RKO (cell line): ENCODE measurements at places on chromosomes 3 and 15.

- no peak for DNase-seq
These were observed 14.6 kb upstream of the ATP10A start for GRCh38 chr15:25877681-25878080.

GRCh38 chr3:139235192-139235591 is 108.6 kb upstream of the MRPS22 start:
- no peak for DNase-seq

- DNase-seq, result no peak
These were observed 53.6 kb downstream of the SUMF1 start for GRCh38 chr3:4413467-4413866.

DNA sequence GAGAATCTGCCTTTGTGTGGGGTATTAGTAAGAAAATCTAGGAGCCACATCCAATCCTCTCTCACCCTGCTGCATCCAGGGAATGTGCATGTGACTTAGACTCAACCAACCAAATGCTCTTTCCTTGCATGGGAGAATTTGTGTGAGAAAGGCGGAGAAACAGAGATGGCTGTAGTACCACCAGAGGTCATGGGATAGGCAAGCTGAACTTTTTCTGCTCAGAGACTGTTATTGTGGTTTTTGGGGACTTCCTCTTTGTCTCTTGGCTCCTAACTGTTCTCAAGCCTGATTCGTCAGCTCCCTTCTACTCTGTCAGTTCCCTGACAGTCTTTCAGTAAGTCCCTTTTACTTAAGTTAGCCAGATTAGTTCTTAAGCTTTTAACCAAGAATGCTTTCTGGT is 2.6 kb upstream of the ZSCAN2 start:
- DNase-seq, result no peak

- DNase-seq, result no peak
These were observed 199.3 kb upstream of the TBC1D5 start for GRCh38 chr3:17941766-17942165.

DNA sequence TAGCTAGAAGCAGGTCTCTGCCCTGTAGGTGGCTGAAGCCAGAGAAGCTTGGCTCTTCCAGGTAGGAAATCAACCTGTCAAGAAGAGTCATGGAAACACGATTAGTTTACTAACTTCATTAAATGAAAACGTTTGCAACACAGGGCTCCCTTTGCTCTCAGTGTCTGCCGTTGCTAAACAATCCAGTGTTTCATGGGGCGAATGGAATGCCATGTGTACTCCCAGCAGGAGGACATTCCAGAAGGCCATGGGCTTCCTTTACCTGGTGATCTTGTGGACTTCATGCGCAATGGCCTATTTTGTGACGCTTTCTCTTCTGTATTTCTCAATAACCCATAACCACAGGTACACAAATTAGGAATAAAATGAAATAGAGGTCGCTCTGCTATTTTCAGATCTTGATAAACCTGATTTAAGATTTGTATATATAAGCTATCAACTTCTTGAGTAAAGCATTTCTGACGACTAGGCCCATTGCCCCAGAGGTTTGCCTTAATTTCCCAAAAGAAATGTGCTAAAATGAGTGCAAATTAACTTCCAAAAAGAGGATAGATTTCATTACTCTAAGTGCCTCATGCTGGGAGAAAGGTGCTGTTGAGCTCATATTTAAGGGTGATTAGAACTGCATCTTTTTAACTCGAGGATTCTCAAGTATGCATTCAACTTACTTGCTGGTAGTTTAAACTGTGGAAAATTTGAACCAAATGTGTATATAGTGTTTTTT is 171.0 kb downstream of the EPHA3 start:
- DNase-seq, result no peak

DNA sequence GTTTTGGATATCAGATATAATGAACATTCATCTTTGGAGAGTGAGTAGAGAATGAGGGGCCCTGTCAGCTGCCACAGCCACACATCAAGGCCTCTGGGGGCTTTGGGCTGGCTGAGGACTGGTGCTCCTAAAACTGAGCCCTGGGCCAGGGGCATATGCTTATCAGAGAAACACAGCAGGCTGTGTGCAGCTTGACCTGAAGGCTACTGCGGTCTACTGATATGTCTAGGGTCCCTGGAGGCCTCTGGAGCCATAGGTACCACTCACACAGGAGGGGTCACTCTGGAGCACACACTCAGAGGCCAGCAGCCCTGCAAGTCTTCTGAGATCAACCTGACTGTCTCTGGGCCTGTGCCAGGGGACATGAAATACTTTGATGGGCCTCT is 7.6 kb downstream of the TF start:
- DNase-seq, result no peak

- DNase-seq, result no peak
These were observed 331.1 kb downstream of the FOXP1 start for GRCh38 chr3:71252466-71252865.

DNA sequence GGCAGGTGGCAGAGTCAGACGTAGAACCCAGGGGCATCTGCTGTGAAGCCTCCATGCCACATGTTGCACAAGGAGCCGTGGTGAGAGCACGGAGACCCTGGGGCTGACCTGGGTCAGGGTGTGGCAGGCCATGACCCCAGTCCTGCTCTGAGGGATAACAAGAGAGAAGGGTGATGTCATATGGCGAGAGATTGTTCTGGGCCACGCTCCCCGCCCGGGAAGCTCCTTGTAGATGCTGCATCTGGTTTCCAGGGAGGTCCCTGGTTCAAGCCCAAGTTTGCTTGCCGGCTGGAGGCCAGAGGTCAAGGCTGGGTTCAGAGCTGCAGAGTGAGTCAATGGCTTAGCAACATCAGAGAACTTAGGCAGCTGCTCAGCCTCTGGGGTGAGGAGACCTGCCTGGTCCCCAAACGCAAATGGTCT is 17.3 kb downstream of the FGD5 start:
- DNase-seq, result no peak
